ENCODE measurements at places on chromosomes 2 and 18.
A peak's percentile ranks its signal among the peaks of the same experiment; 100 is the strongest.

- DNase-seq, result peak; percentile 76
These were observed 8.2 kb downstream of the ZFP36L2 start for GRCh38 chr2:43218155-43218701.

DNA sequence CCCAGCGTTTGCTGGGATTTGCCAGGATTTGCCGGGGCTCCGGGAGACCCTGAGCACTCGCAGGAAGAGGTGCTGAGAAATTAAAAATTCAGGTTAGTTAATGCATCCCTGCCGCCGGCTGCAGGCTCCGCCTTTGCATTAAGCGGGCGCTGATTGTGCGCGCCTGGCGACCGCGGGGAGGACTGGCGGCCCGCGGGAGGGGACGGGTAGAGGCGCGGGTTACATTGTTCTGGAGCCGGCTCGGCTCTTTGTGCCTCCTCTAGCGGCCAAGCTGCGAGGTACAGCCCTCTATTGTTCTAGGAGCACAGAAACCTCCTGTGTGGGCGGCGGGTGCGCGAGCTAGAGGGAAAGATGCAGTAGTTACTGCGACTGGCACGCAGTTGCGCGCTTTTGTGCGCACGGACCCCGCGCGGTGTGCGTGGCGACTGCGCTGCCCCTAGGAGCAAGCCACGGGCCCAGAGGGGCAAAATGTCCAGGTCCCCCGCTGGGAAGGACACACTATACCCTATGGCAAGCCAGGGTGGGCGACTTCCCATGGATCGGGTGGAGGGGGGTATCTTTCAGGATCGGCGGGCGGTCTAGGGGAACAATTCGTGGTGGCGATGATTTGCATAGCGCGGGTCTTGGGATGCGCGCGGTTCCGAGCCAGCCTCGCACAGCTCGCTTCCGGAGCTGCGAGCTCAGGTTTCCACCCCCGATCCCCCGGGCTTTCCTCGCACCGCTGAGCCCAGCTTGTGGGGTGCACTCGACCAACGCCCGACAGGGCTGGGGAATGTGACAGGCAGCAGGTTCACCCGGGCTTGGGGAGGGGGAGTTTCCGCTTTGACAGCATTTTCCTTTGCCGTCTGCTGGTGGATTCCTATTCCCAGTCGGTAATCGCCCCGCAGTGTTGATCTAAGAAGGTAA lies 2.8 kb downstream of the ONECUT2 start:
- peak; percentile 54 for DNase-seq

- peak; percentile 65 for DNase-seq
These were observed 1.7 kb upstream of the GCG start for GRCh38 chr2:162153608-162154224.

DNA sequence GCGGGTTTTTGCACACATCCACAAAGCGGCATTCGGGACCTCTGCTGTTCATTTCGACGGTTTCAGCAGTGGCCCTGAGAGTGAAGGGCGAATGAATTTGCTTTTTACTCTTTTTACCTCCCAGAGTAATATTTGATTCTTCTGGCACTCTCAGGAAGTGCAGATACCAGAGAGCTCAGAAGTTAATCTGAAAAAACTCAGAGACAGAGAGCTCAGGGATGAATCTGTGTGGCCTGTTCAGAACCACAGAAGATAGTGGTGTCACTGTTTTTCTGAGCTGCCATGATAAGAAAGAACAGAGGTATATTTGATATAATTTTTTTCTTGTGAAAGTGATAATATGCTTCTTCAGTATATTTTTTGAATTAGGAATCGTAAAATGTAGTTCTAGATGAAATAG lies 129.3 kb downstream of the MBP start:
- DNase-seq, result no peak

DNA sequence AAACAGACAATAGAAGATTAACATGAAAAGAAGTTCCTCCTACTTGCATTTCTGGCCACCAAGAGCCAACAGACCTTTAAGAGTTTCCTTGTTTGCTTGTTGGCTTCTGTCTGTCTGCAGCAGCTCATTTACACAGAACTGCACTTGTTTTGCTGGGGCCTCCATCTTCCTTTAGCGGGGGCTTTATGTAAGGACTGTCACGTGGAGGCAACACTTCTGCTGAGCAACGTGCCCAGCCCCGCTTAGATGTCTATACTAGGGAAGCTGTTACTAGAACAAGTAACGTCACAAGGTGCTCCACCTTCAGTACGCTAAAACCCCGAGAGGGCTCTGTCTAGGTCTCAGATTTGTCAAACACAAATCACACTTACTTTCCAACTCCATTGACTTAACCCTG lies 104.3 kb upstream of the PXDN start:
- DNase-seq, result no peak

- no peak for DNase-seq
These were observed 685.1 kb downstream of the NRXN1 start for GRCh38 chr2:50346629-50347357.

DNA sequence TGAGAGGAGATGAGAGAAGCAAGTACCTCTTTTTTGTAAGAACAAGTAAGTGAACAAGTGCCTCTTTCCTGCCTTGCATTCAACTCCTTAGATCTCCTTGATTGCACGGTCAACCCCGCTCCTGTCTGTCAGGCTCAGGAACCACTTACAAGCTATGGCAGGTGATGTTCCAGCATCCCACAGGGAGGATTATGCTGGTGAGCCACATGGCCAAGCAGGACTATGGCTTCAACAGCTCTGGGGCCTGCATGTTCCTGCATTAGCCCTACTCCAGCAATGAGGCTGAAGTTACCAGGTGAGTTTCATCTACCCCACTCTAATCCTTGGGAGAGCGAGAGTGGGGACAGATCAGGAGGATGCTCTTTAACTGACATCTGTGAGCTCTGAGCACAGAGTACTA lies 29.5 kb downstream of the TTC32 start:
- no peak for DNase-seq

- DNase-seq, result peak; percentile 44
These were observed 30.0 kb downstream of the PPP3R1 start for GRCh38 chr2:68222287-68222686.

Measured in EH (cell line).